ENCODE measurements at places on chromosomes 1 and 21.

GRCh38 chr1:59388191-59388590, 91.3 kb downstream of the FGGY start:
- no peak for DNase-seq

GRCh38 chr1:188988589-188988988, 1489.1 kb downstream of the BRINP3 start:
- DNase-seq = no peak

GRCh38 chr1:96418969-96419368, 302.6 kb upstream of the PTBP2 start:
- DNase-seq = no peak

DNA sequence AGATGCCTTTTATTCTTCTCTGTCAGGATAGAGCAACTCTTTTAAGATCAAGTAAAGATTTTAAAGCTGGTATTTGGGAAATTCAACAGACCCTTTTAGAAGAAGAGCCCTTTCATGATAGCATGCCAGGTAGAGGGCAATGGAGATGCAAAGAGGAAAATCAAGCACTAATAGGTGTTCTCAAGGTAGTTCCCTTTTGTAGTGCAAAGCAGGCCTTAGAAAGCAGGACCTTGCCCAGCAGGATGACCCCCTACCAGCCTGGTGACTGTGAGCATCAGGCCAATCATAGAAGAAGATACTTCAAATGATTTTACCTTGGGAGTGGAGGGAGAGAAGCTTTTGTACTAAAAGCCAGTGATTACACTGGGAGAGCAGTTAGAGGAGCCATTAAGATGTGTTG, 381.4 kb upstream of the ZRANB2 start:
- DNase-seq = no peak

DNA sequence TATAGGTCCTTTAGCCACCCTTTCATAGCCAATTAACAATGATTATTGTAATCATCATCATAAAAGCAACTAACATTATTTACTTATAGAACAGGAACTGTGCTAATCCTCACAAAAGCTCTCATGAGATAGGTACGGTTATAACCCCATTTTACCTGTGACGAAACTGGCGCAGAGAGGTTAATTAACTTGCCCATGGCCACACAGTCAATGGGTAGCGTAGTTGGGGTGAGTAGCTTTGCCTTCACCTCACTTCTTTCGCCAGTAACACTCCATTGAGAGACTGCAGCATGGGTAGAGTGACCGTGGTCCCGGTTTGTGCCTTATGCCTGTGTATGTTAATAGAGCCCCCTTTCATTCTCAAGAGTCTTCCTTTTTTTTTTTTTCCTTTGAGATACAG, 10.3 kb downstream of the NIPAL3 start:
- DNase-seq = no peak

DNA sequence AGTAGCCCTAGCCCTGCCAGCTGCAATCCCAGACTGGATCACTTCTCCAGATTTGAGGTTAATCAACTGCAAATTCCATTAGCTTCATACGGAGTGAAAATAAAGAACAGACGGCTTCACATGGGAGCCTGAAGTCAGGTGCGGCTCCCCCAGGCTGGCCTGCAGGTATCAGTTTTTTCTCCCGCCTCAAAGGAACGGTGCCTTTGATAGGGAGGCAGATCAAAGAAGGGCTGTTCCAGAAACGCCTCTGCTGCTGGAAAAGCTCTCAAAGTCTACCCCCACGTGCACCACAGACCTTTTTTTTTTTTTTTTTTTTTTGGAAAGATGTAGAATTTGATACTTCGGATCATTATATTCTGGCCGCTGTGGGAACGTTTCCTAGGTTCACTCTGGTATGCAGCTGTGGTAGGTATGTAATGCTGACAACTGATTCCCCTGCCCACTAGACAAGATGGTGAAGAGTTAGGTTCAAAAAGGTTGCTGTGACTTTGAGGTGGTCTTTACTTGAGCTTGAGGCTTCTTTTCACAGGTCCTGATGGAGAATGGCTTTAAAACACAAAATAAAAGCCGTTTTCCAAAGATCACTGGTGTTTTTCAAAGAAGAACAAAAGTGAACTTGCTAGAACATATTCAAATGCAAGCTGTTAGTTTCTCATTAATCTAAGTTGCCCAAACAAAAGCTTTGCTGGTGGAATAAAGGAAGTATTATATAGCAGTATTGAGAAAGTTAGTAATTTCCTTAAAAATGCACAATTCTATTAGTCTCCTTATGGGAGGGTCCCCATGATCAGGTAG, 189.0 kb upstream of the NFIA start:
- no peak for DNase-seq

GRCh38 chr1:231526536-231526935, 1.9 kb upstream of the TSNAX start:
- DNase-seq = no peak

DNA sequence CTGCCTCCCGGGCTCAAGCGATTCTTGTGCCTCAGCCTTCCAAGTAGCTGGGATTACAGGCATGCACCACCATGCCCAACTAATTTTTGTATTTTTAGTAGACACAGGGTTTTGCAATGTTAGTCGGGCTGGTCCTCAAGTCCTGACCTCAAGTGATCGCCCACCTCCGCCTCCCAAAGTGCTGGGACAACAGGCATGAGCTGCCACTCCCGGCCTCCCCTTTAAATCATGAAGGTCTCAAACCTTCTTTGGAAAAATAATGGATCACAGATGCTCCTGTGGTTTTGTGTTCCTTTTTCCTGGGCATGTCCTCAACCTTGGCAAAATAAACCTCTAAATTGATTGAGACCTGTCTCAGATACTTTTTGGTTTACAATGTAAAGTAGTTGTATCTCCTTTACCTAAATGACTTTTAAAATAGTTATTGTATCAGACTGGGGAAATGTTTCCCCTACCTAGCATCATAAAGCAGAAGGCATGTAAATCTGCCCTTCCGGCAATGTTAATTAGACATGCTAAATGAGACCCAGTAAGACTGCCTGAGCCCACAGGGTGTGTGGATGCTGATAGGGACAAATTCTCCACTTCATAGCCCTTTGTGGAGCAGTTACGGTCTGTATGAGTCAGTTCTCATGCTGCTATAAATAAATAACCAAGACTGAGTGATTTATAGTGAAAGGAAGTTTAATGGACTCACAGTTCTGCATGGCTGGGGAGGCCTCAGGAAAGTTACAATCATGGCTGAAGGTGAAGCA, 27.8 kb downstream of the CBR1 start:
- no peak for DNase-seq

DNA sequence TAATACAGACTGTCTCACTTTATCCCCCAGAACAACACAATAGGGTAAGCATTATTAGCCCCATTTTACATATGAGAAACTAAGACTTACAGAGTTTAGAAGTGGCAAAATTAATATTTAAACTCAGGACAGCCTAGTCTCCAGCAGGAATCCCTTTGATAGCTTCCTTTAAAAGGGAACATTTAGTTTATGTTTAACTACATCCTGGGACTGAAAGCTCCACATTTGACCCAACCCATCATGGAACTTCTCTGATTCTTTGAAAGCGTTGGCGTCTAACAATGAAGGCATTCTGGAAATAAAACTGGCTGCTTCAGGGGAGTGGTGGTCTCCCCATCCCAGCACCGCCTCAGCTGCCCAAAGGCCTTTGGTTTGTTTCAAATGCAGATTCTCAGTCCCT, 250.6 kb upstream of the NFIA start:
- no peak for DNase-seq

- no peak for DNase-seq
Observed at GRCh38 chr1:182768963-182769362, 20.6 kb upstream of the NPL start.

GRCh38 chr21:31340942-31341487, 3.0 kb downstream of the TIAM1 start:
- no peak for DNase-seq

GRCh38 chr1:232627645-232628334, 2.1 kb downstream of the SIPA1L2 start:
- peak; percentile 40 for DNase-seq

- DNase-seq = no peak
Observed at GRCh38 chr1:228317411-228317828, 89.2 kb downstream of the TRIM11 start.

DNA sequence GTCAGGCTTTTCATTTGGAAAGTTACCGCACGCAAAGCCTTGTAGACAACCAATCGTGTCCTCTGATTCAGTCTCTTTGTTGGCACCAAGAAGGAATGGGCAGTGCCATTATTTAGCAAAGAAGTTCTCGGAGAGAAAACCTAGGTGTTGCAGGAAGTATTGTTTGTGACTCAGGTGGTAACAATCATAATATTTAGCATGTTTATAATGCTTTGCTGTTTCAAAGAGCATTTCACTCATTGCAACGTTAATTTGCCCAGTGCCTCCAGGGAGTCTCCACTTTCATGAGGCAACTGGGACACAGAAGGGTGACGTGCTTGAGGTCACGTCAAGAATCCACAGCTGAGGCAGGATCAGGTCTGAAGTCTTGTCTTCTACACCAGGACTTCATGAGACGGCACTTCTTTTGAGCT, 31.4 kb downstream of the STPG1 start:
- DNase-seq = no peak

GRCh38 chr1:46193285-46193684, 4.9 kb downstream of the POMGNT1 start:
- DNase-seq = no peak

- DNase-seq = no peak
Observed at GRCh38 chr1:87335175-87335884, 6.7 kb downstream of the LMO4 start.

DNA sequence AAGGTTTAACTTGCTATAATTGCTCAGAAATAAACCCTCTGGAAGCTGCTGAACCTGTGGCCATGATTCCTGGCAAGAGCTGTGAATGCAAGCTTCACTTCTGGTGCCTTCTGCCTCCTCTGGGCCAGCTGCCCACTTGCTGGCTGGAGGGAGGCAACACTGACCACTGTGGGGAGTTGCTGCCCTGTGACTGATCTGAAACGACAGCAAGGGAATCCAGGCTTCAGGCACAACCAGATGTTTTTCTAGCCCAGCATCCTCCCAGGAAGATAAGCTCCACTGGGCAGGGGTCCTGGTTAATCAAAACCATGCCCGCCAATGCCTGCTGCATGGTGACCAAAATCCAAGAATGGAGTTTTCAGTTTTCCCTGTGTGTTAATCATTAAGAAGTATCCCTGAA, 180.0 kb upstream of the HMGB4 start:
- no peak for DNase-seq

- no peak for DNase-seq
Observed at GRCh38 chr1:16608838-16609560, 4.4 kb downstream of the NBPF1 start.

DNA sequence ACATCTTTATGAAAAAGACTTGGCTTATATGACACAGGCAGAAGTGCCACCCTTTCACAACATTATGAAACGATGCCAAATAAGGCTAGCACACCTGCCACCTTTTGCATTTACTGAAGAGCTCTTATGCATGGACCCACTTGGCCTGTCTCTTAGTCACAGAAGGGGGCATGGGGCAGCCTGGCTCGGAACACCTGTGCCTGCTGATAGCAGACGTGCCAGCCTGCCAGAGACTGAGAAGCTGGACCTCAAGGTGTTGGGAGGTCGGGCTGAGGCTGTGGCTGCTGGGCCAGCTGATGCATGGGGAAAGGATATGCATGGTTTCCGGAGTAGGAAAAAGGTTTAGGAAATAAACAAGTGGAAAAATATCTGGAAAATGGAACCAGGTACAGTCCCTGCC, 21.5 kb downstream of the RCAN1 start:
- DNase-seq = no peak

DNA sequence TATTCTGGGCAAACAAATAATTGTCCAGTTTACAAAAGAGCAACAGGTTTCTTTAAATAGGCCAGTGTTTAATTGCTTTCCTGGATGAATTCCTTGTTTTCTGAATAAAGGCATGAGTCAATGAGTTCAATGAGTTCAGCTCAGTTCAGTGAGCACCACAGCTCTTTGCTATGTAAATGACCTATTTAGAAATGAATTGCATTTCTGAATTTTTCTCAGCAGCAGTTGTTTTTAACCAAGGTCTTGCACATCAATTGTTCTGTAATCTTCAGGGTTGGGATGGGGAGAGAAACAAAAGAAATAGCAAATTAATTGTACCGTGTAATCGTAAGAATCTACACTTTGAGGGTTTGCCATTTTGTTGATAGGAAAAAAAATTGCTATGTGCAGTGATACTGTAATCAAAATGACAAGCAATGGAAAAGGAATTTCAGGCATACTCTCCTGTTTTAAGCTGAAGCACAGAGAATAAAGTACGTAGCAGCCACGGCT, 45.7 kb downstream of the MIS18A start:
- DNase-seq = no peak

DNA sequence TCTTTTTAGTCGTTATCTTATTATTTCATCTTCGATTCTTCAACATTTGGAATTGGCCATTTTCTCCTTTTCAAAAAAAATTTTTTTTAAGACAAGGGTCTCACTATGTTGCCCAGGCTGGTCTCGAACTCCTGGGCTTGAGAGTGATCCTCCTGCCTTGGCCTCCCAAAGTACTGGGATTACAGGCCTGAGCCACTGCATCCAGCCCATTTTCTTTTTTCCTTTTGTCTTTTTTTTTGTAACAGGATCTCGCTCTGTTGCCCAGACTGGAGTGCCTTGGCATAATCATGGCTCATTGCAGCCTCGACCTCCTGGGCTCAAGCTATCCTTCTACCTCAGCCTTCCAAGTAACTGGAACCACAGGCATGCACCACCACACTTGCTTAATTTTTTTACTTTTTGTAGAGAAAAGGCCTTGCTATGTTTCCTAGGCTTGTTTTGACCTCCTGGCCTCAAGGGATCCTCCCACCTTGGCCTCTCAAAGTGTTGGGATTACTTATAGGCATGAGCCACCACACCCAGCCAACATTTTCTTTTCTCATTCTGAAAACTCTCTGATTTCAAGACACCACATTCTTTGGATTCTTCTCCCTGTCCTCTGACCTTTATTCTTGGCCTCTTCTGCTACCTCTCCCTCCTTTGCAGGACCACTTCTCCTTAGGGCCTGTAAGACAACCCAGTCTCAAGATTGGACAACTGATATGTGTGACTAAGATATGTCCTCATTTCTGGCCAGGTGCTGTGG, 6.0 kb upstream of the MAP1LC3C start:
- DNase-seq = no peak

DNA sequence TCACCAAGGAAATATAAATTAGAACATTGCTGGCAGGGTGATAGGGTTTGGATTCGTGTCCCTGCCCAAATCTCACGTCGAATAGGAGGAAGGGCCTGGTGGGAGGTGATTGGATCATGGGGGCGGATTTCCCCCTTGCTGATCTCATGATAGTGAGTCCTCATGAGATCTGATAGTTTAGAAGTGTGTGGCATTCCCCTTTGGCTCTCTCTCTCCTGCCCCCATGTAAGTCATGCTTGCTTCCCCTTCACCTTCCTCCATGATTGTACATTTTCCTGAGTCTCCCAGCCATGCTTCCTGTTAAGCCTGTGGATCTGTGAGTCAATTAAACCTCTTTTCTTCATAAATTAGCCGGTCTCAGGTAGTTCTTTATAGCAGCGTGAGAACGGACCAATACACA, 60.6 kb downstream of the VPS26C start:
- DNase-seq = no peak

GRCh38 chr1:230827081-230827681, 41.1 kb downstream of the C1orf198 start:
- no peak for DNase-seq

GRCh38 chr1:182962554-182963115, 9.7 kb upstream of the SHCBP1L start:
- peak; percentile 93 for DNase-seq

Measured in NCI-H1048 (cell line).